ENCODE measurements at places on chromosomes 11 and 22. TPM values are rescaled to one million over a fixed set of nuclear protein-coding genes. Genes with fewer than 3 reads are reported as not detected.

- no peak for DNase-seq
Measured at GRCh38 chr11:115208808-115209259, 295.4 kb downstream of the CADM1 start.

- no peak for DNase-seq
Measured at GRCh38 chr11:74756571-74756970, 7.9 kb downstream of the RNF169 start.

CFAP300 gene
- total RNA-seq, result 3.2 TPM

DNA sequence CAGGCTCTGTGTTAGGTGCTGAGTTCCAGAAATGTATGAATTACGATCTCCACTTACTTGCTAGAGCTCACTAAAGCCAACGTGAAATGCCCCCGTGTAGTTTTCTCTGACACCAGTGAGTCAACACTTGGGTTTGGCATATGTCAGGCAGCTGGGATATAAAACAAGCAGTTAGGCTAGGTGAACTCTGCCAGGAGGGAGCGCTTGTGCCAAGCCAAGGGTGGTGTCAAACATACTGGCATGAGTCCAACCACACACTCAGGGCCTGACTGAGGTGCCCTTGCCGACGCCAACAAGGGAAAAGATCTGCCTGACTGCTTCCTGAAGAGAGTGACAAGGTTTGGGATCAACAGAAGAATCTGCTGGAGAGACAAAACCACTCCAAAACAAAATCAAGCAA lies 167.8 kb upstream of the NARS2 start:
- no peak for DNase-seq

OR8H3 gene
- not detected for total RNA-seq

GRCh38 chr22:46865642-46866041 lies 103.2 kb downstream of the TBC1D22A start:
- DNase-seq, result no peak

GRCh38 chr11:123203934-123204333 lies 8.9 kb upstream of the CLMP start:
- no peak for DNase-seq
